H1 (cell line): ENCODE measurements at places on chromosomes 3 and 15. TPM values are rescaled to one million over a fixed set of nuclear protein-coding genes. Genes with fewer than 3 reads are reported as not detected.

- no peak for DNase-seq
Measured at GRCh38 chr3:94522488-94522887, 459.6 kb downstream of the NSUN3 start.

GRCh38 chr3:194556086-194557056 lies 69.6 kb upstream of the ATP13A3 start:
- no peak for DNase-seq

DNA sequence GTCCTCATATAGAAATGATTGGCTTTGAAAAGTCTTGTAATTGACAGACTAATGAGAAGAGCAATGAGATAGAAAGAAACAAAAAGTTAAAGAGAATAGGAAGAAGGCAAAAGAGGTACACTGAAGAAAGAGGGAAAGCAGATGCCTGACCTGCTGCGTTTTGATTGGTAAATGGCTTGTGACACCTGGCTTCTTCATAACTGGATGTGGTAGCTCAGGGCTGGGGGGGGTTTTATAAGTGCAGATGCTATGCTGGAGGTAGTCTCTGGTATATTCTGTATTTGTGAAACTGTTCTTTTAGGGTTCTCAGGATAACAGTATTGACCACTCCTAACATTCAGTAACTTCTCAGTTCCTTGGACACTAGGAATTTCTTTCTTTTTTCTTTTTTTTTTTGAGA lies 1.4 kb downstream of the STARD9 start:
- no peak for DNase-seq

DNA sequence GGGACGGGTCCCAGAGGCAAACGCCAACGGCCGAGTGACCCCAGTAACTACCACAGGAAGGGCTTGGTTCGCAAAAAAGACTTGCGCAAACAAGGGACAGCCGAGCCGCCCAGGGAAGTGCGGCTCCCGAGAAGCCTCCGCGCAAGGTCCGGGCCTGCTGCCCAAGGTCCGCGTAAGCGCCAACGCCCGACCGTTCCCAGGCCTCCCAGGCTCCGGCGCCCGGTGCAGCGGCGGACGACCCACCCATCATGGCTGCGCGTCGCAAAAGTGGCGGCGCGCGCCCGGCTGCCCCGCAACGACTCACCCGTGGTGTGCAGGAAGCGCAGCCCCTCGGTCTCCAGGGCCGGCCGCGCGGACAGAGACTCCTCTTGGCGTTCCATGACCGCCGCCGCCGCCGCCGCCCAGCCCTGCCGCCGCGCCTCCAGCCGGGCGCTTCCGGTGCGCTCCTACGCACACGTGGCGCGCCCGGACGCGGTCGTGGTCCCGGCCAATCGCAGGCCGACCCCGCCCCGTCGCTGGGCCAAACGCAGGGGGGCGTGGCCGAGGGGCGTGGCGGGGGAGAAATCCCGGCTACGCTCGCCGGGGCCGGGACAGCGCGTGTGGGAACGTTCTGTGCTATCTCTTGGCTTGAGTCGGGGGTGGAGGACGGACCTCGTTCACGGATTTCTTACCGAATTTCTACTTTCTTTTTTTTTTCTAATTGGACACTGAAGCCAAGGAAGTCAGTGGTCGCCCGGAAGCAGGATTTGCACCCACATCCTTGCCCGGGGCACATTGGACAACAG lies at the start of gene SELENOS:
Gene SELENOS (minus strand): TSS at position 448 of the 785 bp plus-strand sequence. CDS start 68 bp downstream, at position 380.
- peak; percentile 94 for DNase-seq

DNA sequence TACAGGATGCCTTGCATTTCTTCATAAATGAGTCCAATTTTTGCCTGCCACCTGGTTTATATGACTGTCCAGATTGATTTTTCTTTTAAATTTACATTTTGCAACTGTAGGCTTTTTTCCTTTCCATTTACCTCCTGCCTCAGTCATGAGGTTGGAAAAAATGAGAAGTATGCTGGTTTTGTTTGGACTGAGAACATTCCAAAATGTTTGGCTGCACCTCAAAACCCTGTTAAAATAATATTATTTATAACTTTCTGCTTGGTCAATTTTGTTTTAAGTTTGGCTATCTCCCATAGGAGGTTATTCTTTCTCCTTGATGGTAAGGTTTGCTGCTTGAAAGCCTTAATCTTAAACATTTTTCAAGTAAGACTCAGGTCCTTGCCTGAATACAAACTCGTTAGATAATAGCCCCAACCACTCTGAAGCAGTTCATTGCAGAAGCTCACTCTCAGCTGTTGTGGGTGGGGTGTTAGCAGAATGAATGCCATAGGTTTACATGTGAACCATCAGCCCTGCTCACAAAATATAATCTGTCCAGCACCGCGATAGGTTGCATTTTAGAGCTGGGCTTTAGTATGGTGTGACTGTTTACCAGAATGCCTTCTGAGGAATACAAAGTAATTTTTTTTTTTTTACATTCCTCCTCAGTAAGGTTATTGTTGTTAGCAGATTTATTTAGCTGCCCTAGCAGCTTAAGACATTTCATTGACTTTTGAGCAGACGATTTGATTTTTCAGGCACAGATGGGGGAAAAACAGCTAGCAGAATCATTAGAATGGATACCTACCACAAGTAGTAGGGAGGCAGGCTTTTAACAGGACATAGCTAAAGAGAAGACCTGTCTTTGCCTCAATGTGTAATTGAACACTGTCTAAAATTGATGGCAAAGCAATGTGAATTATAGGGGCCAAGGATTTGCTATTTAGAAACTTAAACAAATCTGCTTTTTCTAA lies 630.8 kb upstream of the KCNMB2 start:
- no peak for DNase-seq

DNA sequence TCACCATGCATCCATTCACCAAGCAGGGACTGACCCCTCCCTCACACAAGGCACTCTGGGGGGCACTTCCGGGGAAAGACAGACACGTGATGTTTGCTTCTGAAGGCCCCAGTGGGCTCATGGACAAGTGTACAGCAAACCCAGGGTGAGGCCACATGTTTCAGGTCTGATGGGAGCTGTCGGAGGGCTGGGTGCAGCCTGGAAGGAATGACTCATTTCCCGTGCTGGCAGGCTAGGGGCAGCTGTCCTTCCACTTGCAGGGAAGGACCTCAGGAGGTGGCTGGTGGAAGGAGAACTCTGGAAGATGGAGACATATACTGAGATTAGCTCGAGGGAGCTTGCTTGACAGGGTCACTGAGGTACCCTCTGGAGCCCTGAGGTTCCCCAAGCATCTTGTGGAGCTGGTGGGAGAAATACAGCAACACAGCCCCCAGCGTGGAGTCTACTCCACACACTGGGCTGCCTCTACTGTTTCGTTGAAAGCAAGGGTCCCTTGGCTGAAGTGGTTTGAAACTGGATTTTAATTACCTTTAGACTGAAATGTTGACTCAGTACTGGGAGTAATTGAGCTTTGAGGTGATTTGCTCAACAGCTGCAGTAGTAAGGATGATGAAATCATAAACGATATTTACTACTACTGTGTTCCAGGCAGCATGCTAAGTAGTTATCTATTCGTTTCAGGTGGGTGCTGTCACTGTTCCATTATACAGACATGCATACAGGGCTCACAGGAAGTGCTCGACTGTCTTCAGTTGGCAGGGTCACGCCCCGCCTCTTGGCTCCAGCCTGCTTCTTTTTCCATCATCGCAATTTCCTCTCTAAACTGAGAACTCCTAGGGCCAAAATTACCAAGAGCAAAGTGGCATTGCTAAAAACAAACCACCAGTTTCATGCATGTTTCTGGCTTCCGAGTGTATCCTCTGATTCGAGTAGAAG lies 230.4 kb downstream of the ADAMTS17 start:
- DNase-seq, result no peak

DNA sequence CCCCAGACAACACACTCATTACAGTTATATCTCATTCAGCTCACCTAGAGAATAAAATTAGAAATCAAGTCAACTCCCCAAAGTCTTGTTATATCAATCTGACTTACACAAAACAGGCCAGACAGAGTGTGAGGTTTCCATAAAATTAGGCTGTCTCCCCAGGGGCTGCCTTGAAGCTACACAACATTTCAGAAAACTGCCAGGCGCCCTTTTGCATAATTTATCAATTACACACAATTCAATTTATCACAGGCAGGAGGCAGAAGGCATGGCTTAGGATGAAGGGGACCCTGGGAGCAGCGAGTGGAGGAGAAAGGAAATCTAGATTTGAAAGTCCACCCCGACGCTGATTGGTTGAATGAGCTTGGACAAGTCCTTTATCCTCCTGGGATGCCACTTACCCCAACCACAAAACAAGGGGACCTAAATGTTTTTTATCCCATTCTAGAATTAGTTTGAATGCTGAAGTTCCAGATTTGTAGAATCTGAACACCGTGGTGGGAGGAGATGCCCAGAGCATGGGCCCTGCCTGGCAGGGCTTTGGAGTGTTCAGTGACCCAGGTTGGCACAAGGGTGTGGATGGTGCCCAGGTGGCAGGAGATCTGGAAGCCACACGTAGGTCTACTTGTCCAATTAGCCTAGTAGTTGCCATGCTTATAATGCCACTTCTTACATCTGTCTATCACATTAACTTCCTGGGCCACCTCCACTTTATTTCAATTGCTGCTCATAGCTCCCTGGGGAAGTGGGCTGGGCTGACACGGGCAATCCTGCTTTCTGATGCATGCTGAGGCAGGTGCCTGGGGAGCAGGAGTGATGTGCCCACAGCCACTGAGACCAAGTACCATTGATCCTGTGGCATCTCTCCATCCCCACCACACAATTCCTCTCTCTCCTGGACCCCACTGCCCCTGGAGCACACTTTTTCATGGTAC lies 119.8 kb upstream of the TLE3 start:
- DNase-seq, result no peak

DNA sequence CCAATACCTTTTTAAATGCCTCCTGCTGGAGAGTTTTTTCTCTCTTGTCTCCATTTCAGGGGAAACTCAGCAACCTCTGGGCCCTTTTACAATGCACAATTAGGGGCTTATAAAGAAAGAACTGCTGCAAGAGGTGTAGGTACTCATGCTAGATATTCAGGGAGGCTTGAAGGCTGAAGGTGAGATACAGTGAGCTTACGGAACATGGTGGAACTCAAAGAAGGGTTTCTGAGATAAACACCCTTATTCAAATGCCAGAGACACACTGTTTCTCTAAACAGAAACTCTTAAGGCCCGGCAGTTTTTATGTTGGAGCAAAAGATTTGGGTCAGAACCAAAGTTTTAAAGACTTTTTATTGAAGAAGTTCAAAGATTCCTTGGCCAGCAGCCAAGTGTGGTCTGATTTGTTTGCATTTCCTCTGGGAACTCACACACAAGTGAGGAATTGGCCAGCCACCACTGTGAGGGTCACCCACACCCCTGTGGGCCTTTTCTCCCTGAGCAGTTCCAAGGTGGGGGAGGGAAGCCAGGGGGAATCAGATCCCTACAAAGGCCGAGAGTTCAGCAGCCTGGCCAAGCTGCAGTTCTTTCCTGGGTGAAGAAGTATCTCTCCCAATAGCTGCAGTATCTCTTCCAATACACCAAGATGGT lies 47.8 kb downstream of the TNFAIP8L3 start:
- no peak for DNase-seq

- DNase-seq, result no peak
Measured at GRCh38 chr3:62567097-62568021, 194.0 kb upstream of the FEZF2 start.

The SLC9C1 gene
- 0.24 and 1.1 TPM in 2 replicates for total RNA-seq

The GCNT3 gene
- not detected in 2 replicates for total RNA-seq

The PLA2G4E gene
- not detected in 2 replicates for total RNA-seq

The AVEN gene
- total RNA-seq, result 14.6 and 17.0 TPM in 2 replicates

The KCNH8 gene
- total RNA-seq, result 2.1 and 2.4 TPM in 2 replicates
